ENCODE measurements at places on chromosomes 13 and 19. TPM values are rescaled to one million over a fixed set of nuclear protein-coding genes. Genes with fewer than 3 reads are reported as not detected.

Gene SULT2A1
- total RNA-seq = not detected

Gene NKPD1
- 0.37 TPM for total RNA-seq

Gene CFD
- not detected for total RNA-seq

Gene PPFIA3
- total RNA-seq = 4.0 TPM

Gene DNMT1
- 37.9 TPM for total RNA-seq

Gene ENOX1
- 0.23 TPM for total RNA-seq

Gene IGFLR1
- total RNA-seq = 2.2 TPM

Gene FCER2
- not detected for total RNA-seq

Gene POLR1G
- total RNA-seq = 15.2 TPM

Gene MCEMP1
- total RNA-seq = not detected

Gene TMEM255B
- 45.1 TPM for total RNA-seq

Gene C19orf33
- total RNA-seq = not detected

Gene REXO1
- 8.7 TPM for total RNA-seq

Gene CEACAM1
- 24.5 TPM for total RNA-seq

Gene FGF14
- total RNA-seq = 0.34 TPM

Gene VSTM2B
- total RNA-seq = not detected

Gene SPACA4
- not detected for total RNA-seq

Gene MARK4
- total RNA-seq = 14.0 TPM

Gene TMIGD2
- not detected for total RNA-seq

Gene ZNF492
- 1.1 TPM for total RNA-seq

Gene RGCC
- total RNA-seq = 174 TPM

Gene ARL11
- total RNA-seq = 0.09 TPM

Gene PPP1R13L
- 21.0 TPM for total RNA-seq

Gene BRCA2
- total RNA-seq = 4.6 TPM

Gene DCLK1
- total RNA-seq = 38.1 TPM

Gene DENND1C
- not detected for total RNA-seq

Gene MUC16
- under 0.01 TPM for total RNA-seq

Gene MYBPC2
- total RNA-seq = 0.05 TPM

Gene SOX1
- not detected for total RNA-seq

Gene C1QTNF9B
- not detected for total RNA-seq

Gene FCAR
- total RNA-seq = not detected

Gene CCDC8
- 0.56 TPM for total RNA-seq

Gene ZNF850
- total RNA-seq = 2.6 TPM

Gene C3
- total RNA-seq = 5.4 TPM

Gene KLK15
- not detected for total RNA-seq

Gene CEACAM3
- total RNA-seq = not detected

Gene CAPN12
- not detected for total RNA-seq

Gene CYP4F11
- not detected for total RNA-seq

Gene GARIN5A
- 0.17 TPM for total RNA-seq

Gene LAIR1
- not detected for total RNA-seq

Gene HNRNPL
- total RNA-seq = 327 TPM

Gene PTGER1
- total RNA-seq = 0.17 TPM

Gene COL5A3
- 0.23 TPM for total RNA-seq

Measured in dermis blood vessel endothelial cell (primary cell).